Non-pigmented ciliary epithelial cell (primary cell): ENCODE measurements at places on chromosomes 7 and 10.

DNA sequence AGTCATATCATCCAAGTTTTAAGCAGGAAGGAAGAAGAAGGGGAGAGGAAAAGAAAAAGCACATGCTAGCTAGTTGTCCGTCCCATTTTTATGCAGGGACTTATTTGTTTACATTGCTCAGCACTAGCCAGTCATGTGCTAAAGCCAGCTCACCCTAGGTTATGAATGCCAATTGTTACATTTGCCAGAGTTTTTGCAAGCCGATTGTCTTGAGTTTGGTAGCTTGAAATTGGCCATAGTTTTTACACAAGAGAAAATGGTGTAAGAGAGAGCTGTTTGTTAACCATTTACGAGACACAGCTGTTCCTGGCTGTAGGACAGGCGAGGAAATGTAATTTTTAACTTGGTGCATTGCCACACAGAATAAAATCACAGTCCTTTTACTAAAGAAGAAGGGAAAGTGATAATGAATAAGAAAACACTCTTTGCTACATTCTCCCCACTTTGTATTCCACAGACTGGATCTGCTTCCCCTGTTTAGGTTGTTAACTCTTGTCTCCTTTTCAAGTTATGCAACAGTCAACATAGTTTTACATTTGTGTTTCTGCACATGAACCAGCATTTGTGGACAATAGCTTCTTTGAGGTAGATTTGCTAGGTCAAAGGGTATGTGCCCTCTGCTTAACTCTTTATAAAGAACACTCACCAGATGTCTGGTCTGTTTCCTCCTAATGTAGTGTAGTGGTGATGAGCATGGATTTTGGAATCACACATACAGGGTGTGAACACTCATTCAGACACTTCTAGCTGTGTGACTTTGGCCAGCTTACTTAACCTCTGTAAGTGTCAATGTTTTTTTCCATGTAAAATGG is 357.2 kb downstream of the LRMDA start:
- DNase-seq, result no peak

DNA sequence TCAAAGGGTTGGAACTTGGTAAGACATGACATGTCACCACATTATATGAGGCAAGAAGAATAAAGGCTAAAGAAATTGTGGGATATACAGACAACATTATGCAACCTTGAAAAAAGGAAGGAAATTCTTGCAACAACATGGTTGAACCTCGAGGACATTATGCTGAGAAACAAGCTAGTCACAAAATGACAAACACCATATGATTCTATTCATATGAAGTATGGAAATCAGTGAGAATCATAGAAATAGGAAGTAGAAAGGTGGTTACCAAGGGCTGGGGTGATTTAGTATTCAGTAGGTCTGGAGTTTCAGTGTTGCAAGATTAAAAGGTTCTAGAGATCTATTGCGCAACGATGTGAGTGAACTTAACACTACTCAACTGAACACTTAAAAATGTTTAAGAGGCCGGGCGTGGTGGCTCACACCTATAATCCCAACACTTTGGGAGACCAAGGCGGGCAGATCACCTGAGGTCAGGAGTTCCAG is 126.9 kb upstream of the TBX20 start:
- no peak for DNase-seq

- no peak for DNase-seq
These were observed 153.4 kb downstream of the ATE1 start for GRCh38 chr10:121774404-121774803.

DNA sequence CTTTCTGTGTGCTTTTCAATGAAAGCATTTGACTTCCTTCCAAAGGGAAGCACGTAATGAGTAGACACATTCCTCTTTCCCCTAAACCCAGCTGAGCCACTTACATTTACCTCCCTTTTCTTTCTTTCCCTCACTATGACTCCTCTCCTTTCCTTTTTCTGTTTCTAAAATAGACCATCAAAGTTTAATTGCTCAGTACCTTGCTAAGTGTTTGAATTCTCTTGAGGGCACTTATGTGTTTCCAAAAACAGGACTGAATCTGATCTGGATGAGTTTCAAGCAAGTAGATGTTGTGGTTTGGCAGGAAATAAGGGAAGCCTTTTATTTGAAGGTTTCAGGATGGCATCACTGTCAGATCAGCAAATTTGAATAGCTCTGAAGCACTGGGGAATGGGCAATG is 396.2 kb downstream of the REEP3 start:
- no peak for DNase-seq

GRCh38 chr7:75946207-75946855 is 31.4 kb downstream of the POR start:
- no peak for DNase-seq

DNA sequence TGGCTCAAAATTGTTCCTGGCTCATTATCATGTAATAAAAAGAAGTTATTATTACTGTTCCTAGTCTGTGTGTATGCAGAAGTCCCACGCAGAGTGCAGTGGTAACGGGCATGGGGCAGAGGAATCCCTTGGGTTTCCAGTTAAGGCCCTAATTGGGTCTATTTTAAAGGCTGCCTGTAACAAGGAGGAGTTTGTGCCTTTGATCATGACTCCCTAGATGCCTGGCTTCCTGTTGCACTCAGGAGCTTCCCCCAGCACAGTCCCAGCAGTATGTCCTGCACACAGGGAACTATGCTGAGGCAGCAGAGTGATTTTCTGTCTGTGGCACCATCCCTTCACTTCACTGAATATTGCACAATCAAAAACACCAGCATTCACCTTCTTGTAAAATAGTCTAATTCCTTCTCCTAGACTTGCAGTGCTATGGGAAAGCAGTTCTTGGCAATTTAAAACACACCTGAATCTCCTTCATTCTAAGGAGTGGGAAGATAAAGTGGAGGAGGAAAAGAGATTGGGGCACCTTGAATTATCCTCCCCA is 22.9 kb downstream of the SORCS1 start:
- DNase-seq, result no peak

- DNase-seq, result peak; percentile 56
These were observed 44.2 kb downstream of the ZMIZ1 start for GRCh38 chr10:79112881-79113431.

DNA sequence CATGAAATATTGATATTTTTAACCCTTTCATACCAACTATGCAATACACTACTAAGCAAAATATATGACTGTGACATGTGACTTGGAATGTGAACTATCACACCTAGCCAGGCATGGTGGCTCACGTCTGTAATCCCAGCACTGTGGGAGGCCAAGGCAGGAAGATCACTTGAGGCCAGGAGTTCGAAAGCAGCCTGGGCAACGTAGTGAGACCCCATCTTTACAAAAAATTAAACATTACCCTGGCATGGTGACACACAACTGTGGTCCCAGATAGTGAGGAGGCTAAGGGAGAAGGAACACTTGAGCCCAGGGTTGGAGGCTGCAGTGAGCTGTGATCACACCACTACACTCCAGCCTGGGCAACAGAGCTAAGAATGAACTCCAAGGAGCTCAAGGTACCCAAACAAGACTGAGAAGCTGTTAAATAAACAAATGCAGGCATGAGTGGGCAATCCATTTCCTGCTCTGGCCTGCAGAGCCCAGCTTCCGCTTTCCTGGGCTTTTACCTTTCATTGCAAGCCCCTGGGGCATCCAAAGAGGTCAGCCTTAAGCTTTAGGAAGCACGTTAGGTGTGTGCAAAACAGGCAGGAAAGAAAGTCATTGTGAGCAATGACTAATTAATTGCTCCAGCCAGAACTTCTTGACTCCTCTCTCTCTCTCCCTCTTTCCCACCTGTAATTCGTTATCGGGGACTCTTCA is 162.1 kb upstream of the FOXK1 start:
- no peak for DNase-seq

DNA sequence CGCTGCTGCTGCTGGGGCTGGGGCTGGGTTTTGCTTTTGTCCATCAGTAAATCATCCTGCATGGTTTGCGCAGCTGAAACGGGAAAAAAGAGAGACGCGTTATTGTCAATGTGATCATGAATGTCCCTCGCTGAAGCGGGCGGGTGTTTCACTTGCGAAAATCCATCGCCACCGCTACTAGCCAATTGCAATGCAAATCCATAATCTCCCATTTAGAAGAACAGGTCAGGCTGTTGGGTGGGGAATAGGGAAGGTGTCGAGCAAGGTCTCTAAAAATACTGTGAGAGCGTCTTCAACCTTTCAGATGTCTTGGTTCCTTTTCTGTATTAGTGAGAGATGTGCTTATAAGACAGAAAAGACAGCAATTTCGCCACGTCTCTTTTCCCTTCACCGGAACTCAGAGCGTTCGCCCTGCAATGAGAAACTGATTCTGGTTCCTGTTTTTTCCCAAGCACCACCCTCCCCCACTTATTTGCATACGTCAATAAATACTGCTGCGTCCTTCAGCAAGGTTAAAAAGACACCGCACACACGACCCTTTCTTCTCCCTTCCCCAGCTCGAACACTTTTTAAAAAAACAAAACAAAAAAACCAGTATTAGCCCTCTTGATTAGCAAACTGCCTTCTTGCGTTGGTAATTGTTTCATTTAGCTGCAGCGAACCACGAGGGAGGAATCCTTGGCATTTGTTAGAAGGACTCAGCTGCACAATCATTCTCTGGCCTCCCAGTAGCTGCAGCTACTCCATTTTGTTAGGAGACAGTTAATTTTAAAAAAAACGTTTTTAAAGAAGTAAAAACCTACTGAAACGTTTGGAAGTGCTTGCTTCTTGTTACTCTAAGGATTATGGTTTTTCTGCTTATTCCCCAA is 50.4 kb downstream of the CPEB3 start:
- peak; percentile 17 for DNase-seq

- DNase-seq, result no peak
These were observed 176.8 kb downstream of the THSD7A start for GRCh38 chr7:11655163-11655562.

DNA sequence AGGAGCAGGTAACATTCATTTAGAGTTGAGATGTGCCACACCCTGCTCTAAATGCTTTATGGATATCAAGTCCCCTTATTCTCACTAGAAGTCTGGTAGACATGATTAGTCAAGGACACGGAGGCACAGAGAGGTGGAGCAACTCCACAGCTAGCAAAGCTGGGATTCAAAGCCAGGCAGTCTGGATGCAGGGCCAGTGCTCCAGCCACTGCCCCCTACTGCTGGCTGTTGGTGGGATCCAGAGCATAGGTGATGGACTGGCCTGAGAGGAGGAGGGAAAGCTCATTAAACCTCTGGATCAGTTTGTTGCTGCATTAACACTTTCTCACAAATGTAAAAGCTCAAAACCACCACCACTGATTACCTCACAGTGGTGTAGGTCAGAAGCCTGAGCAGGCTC is 22.6 kb upstream of the KBTBD2 start:
- no peak for DNase-seq

GRCh38 chr10:92712016-92712889 is 22.5 kb downstream of the HHEX start:
- no peak for DNase-seq

DNA sequence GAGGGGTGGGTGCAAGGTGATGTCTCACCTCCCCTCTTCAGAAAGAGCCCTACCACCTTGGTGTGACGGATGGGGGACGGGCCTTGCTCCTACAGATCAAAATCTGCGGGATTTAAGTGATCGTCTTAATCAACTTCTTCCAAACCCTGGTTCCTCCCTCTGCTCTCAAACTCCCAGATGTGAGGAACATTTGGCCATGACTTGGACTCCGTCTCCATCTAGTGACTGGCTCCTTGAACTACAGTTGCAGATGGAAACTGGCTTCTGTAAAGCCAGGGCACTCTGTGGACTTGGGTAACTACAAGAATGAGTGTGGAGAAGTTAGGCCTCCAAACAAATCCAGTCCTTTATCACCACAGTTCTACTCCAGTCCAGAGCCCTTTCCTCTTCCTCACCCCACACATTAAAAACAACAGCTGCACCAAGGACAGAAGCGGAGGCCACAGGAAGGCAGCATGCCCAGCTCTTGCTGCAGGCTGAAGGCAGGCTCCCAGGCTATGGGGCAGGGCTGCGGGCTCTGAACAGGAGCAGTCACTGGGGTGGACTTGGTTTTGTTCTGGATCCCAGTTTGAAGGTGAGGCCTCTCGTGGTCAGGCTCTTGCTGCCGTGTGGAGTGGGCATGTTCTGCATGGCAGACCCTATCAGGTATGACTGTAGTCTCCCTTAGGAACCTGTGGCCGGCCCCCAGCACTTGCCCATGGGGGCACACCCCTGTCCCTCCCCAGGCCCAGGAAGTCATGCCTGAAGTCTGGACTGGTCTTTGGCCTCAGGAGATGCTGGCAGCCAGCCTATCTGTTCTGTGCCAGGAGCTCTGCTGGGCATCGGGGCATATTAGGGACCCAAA is 79.4 kb downstream of the VWC2 start:
- DNase-seq, result peak; percentile 10

- no peak for DNase-seq
These were observed 57.4 kb downstream of the LAMB4 start for GRCh38 chr7:108072739-108073138.

GRCh38 chr10:103278537-103278823 is 1.5 kb downstream of the INA start:
- no peak for DNase-seq

DNA sequence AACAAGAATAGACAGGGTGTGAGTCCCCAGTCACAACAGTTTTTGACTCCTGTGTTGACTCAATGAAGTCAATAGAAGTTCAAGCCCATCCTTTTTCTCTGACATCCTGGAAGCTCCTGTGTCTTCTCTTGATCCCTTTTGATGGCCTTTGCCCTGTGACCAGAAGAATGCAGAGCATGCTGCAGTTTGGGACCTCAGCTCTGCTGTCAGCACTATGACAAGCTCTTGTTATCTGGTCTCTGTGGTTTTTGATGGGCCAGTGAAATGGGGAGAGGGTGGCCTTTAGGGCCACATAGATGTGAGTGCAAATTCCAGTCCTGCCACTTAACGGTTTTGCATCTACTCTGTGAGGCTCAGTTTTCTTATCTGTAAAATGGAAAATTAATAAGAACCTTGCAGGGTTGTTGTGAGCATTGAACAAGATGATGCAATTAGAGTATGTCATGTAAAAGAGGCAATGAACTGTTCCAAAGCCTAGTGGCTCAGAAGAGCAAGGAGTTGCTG is 102.4 kb upstream of the IKZF1 start:
- no peak for DNase-seq

DNA sequence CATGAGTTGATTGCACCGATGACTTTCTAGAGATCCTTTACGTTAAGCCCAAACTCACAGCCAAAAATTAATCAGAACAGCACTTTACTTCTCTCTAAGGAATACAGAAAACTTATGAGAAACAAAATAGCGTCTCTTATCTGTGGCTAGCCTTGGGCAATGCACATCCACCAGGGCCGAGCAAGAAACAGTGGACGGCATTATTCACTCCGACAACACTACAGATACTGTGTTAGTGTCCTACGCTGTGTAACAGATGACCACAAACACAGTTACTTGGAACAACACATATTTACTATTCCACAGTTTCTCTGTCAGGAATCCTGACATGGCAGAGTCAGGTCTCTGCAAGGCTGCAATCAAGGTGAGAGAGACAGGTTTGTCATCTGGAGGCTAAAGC is 598.3 kb upstream of the ADARB2 start:
- DNase-seq, result no peak

GRCh38 chr10:61735882-61736281 is 73.2 kb downstream of the CABCOCO1 start:
- no peak for DNase-seq

GRCh38 chr7:17044396-17044795 is 162.6 kb upstream of the AGR3 start:
- no peak for DNase-seq

GRCh38 chr7:35035511-35035961 is 1.7 kb downstream of the DPY19L1 start:
- DNase-seq, result no peak

GRCh38 chr7:107224374-107225223 is 55.8 kb downstream of the HBP1 start:
- no peak for DNase-seq
